Activated CD4-positive, alpha-beta T cell treated with anti-CD3 and anti-CD28 coated beads for 1 hour (primary cell): ENCODE measurements at places on chromosomes 16 and 17.

DNA sequence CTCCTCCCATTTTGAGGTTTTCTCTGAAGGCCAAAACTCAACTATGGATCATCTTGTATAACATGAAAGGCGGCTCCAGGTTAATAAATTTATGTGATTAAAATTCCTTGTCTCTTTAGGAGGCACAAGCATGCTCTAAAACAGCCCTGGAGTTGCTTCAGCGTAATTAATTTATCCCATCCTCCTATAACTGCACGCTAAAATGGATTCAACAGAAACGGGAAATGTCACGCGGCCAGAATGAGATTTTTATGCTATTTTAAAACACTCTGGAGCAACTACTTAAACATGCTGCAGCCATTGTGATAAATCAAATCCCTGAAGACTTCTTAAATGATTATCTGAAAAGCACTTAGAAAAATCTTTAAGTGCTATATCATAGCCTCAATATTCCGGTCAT lies 106.6 kb downstream of the ADAMTS18 start:
- no peak for DNase-seq

DNA sequence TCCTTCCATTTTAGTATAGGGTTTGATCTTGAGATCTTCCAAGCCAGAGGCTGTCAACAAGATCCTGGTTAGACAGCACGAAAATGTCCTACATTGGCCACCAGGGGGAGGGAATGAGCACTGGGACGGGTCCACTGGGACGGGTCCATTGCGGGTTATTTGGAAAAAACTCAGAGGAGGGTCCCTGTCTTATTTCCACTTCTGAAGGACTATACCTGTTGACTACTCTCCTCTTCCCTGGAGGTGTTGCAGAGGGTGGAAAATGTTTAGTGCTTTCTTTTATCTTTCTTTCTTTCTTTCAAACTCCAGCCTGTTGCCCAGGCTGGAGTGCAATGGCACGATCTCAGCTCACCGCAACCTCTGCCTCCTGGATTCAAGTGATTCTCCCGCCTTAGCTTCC lies 2.5 kb downstream of the TTLL6 start:
- peak; percentile 35 for DNase-seq

GRCh38 chr16:72590151-72590937 lies 418.4 kb upstream of the PMFBP1 start:
- DNase-seq: no peak

GRCh38 chr16:51982715-51983680 lies 563.9 kb downstream of the TOX3 start:
- no peak for DNase-seq

- DNase-seq: no peak
Measured at GRCh38 chr16:56319376-56319775, 106.0 kb downstream of the AMFR start.

DNA sequence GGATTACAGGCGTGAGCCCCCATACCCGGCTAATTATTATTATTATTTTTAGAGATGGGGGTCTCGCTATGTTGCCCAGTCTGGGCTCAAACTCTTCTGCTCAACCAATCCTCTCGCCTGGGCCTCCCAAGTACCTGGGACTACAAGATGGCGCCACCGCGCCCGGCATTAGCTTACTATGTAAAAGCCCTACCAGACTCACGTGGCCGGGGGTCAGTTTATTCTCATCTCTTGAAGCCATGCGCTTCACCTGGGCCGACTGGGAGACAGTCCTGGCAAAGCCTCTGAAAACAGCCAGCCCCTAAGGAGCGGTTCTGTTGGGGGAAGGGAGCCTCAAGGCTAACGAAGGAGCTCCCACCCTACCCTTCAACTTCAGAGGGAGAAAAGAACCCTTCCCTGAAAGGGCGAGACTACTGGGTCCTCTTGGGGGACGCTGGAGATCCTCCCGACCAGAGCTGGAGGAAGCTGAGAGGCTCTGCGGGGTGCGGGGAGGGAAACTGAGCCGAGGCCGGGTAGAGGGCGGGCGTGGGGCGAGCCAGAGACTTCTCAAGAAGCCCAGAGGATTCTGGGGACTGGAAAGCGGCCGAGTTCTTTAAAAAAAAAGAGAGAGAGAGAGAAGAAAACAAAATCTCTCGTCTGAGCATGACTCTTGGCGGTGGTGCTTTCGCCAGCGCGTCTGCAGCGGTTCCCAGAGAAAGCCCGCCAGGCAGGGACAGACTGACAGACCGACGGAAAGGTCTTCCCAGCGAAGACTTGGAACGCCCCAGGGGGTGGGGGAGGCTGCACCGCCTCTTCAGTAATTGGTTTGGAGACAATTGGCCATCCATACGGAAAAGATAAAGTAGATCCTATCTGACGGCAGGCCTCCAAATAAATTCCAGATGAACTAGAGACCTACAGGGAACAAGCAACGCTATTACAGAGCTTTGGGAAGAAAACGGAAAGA lies 5.6 kb upstream of the TUBG2 start:
- no peak for DNase-seq
